ENCODE measurements at places on chromosomes 3 and 15. TPM values are rescaled to one million over a fixed set of nuclear protein-coding genes. Genes with fewer than 3 reads are reported as not detected.

Gene GRAMD1C
- 2.0 TPM for total RNA-seq

Gene CAPN3
- 10.6 TPM for total RNA-seq

Gene CDHR4
- total RNA-seq, result 0.24 TPM

Gene ULK4
- 12.7 TPM for total RNA-seq

Gene APOD
- 85.0 TPM for total RNA-seq

Data from left cardiac atrium (tissue), 4 donors.